CD4-positive, alpha-beta T cell treated with Interleukin-2 at 100 ng/mL for 4 hours (primary cell): ENCODE measurements at places on chromosomes 11 and 22.
A peak's percentile ranks its signal among the peaks of the same experiment; 100 is the strongest.

GRCh38 chr22:25666308-25666707 is 75.7 kb upstream of the MYO18B start:
- no peak for DNase-seq

DNA sequence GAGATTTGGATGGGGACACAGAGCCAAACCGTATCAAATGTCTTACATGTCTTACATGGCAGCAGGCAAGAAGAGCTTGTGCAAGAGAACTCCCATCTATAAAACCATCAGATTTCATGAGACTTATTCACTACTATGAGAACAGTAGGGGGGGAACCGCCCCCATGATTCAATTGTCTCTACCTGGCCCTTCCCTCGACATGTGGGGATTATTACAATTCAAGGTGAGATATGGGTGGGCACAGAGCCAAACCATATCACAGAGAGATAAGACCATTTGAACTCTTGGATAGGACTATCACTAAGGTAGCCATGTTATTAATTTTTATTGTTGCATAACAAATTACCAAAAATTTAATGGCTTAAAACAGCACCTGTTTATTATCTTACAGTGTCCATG is 611.7 kb downstream of the SOX6 start:
- DNase-seq, result no peak

DNA sequence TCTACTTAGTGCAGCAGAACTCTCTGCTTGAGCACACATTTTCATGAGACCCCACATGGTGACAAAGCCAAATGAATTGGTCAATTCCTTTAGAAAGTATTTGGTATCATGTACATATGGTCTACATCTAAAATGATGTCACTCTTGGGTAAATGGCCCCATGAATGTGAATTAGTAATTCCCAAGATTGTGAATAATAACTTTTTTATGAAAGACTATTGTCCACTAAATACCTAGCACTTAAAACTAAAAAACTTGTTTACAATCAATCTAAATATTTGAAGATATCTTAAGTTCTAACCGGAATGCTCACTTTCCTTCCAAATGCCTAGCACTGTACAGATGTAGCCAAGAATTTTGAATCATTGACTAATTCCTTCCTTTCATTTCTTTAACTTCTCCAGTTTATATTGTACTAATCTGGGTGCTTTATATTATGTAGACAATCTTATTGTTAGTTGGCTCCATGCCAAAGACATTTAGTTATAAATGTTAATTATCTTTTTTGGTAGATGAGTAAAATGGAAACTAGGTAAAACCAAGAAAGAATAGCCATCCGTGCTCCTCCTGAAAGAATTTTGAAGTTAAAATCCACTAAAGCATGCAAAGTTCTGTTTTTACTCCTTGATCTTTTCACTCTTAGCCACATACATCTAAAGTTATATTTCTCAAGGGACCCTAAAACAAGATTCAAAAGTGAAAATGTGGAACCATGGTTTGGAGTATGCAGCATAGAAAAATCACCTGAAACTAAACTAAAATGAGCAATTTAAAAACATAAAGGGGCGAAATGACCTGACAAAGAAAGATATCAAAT is 145.0 kb upstream of the ARHGAP20 start:
- DNase-seq, result no peak

DNA sequence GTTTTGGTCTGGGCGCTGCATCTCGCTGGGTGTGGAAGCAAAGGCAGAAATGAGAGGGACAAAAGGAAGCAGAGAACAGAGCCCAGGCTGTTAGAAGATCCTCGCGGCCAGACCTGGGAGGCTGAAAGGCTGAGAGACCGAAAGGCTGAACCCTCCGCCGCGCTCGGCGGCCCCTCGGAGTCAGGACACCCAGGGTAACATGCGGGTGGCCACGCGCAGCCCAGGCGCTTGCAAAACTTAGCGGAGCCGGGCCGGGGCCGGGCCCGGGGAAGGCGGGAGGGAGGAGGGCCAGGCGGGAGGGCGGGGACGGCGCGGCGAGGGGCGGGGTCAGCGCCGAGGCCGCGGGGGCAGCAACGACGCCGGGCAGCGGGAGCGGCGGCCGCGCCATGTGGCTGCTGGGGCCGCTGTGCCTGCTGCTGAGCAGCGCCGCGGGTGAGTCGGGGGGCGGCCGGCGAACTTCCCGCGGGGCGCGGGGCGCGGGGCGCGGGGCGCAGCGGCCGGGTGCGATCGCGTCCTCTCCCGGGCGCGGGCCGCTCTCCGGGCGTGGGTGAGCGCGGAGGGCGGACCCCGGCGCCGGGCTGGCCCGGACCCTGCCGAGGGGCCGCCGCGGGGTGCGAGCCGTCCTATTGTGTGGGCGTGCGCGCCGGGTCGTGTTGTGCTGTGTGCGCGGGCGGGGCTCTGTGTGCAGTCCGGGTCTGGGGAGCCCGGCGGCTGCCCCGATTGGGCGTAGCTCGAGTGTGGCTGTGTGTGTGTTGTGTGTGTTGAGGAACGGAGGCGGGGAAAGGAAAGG is at the start of gene LDLRAD3:
TSS of gene LDLRAD3 (plus strand) at position 350 of the 790 bp plus-strand sequence. CDS start at position 387, 37 bp downstream.
- peak; percentile 10 for DNase-seq

DNA sequence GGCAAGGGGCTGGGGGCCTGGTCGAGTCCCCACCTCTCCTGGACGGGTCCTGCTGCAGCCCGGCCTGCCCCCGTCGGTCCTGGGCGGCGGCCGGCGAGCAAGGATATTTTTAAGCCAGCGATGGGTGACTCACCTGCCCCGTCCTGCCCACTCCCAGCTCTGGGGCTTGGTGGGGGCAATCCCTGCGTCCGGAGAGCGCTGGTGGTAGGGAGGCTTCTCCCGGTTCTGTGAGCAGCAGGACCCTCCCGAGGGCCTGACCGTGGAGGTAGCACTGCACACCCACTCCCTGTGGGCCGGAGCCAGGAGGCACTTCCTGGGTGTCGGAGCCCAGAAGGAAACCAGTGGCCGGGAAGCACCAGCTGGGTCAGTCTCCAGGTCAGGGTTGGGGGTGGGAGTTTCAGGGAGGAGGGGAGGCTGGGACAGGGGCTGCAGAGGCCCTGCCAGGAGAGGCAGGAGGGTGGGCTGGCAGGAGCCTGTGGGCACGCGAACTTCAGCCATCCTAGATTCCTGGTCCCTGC is 467 bp downstream of the EPS8L2 start:
- DNase-seq, result no peak
